Spinal cord (tissue), 10 donors: ENCODE measurements at places on chromosomes 12 and 14. TPM values are rescaled to one million over a fixed set of nuclear protein-coding genes. Genes with fewer than 3 reads are reported as not detected.

LTBP2 gene
- total RNA-seq = 20.8 TPM

KRT71 gene
- total RNA-seq = not detected

STAC3 gene
- 2.1 TPM for total RNA-seq

CLEC4D gene
- total RNA-seq = 0.06 TPM

CD69 gene
- 1.4 TPM for total RNA-seq

EIF2S1 gene
- total RNA-seq = 93.1 TPM

CLEC6A gene
- total RNA-seq = 0.20 TPM

POTEG gene
- not detected for total RNA-seq

FAM161B gene
- total RNA-seq = 13.8 TPM

CHGA gene
- 32.2 TPM for total RNA-seq
